T-helper 2 cell (primary cell): ENCODE measurements at places on chromosomes 12 and 14.

- DNase-seq, result no peak
Measured at GRCh38 chr12:120130011-120130410, 13.5 kb upstream of the RAB35 start.

DNA sequence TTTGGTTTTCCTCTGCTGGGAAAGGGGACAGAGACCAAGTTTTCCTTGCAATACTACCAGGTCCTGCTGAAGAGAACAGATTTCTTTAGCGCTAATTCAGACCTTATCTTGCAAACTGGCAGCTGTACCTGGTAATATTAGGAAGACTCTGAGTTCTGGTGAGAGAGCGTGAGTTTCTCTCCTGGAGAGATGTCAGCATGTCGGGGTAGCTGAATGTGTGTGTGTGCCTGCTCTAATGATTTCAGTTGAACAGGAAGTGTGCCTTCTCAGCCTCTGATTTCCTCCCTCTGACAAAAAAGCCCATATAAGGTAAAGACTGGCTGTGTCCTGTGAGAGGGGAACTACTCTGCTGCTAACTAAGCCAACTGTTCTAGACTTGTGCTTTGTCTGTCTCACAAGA, 10.3 kb upstream of the ERP27 start:
- peak; percentile 94 for DNase-seq

DNA sequence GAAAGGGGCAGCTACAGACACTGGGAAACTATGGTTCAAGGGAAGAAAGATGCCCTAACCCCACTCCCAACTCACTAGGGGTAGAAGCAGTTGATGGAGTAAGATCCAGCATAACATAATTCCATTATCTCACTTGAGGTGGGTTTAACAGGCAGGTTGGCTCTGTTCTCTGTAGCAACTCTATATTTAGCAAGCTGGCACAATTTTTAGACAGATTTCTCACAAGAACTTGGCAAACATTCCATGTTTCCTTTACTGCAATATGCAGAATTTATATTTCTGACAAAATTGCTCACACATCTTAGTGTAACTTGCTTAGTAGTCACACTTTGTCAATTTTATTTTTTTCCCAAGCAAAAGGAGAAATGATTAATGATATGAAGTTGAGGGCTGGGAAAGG, 475.4 kb downstream of the RMST start:
- no peak for DNase-seq

DNA sequence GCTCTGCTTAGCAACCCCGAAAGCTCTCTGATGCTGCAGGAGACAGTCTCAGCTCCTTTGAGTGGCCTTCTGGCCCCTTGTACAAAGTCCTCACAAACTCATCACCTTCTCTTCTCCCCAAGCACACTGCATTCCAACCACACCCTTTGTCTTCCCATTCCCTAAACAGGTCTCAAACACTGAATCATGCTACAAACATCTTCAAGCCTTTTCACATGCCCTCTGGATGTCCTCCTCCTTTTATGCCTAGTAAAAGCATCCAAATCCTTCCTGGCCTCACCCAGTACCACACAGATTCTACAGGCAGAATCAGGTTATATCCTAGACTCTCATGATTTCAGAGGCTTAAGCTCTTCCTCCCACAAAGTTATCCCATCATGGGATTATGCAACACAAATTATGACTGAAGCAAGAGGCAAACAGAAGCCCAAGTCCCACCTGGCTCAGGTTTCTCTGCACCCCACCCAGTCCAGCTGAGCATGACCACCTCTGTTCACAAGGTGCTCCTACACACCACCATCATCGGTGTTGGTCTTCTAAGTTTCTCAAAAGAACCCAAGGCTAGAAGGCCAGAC, 61.4 kb upstream of the PCED1B start:
- DNase-seq, result no peak

- no peak for DNase-seq
Measured at GRCh38 chr14:74490486-74490885, 2.6 kb downstream of the NPC2 start.

DNA sequence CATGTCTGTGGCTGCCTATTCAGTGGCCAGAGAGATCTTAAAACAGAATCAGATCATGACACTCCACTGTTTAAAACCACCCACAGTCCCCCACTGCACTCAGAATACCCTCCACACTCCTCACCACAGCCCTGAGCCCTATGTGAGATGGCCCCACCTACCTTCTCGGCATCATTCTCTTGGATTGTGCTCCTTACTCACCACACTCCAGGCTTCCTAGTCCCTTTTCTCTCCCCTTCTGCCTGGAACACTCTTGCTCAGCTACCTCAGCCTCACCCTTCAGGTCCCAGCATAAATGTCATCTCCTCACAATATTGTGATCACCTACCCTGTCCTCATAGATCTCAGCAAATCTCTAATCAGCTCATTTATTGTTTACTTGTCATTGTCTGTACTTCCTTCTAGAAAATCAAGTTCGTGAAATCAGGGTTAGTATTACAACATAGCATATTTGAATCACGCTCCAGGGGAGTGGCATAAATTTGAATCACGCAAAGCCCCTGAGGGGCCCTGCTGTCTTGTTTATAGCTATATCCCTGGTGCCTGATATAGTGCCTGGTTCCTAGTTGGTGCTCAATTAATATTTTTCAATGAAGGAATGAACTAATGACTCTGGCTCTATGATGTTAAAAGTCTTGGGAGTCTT, 42.8 kb downstream of the SLC35F4 start:
- DNase-seq, result no peak

GRCh38 chr12:80374615-80375014, 69.4 kb upstream of the PTPRQ start:
- no peak for DNase-seq

GRCh38 chr12:1531153-1531653, 63.2 kb downstream of the FBXL14 start:
- no peak for DNase-seq

DNA sequence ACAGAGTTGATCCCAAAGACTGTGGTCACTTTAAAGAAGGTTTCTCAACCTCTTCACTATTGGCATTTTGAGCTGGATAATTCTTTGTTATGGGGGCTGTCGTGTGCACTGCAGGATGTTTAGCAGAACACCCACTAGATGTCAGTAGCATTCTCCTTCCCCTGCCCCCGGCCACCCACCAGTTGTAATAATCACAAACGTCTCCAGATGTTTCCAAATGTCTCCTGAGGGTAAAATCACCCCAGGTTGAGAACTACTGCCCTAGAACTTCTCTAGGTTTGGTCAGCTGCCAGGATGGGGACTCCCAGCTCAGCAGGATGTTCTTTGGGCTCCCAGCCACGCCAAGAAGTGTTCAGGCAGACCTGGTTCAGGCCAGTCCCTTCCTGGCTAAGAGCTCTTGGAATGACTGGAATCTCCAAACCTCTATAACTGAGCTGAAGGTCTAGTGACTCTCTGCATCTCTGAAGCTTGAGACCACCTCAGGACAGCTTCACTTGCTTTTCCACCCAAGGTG, 12.5 kb upstream of the AJUBA start:
- DNase-seq, result no peak

DNA sequence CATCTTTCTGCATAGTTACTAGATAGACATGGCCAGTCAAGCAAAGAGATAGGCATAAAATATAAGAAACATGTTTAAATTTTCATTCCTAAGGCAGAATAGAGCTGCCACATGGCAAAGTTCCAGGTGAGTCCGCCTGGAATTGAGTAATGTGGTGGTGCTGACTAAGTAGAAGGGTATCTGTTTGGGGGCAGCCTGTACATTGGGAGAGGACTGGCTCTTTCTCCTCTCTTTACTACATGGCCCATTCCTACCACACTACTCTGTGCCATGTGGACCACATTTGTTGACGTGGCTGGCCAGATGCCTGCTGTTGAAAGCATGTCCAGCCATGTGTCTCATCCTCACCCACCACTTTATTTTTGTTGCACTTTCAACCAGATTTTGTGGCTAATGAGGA, 354.0 kb downstream of the ETNK1 start:
- DNase-seq, result no peak

DNA sequence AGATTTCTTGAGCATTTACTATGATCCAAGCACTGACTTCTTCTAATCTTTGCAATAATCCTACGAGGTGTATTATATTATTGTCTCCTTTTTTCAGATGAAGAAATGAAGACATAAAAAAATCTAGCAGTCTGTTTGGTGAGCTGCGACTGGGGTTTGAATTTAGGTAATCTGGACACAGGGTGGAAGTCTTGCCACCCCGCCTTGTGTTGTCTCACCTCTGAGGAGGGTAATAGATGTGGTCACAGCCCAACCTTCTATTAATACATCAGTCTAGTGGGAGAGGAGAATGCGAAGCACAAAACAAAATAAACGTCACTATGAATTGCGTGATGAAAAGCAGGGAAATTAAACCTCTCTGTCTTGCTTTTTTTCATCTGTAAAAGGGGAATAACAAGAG, 993.9 kb downstream of the VRK1 start:
- no peak for DNase-seq

- no peak for DNase-seq
Measured at GRCh38 chr14:60093080-60093479, 1.4 kb downstream of the PCNX4 start.

GRCh38 chr12:131229426-131230339, 276.0 kb downstream of the ADGRD1 start:
- no peak for DNase-seq

DNA sequence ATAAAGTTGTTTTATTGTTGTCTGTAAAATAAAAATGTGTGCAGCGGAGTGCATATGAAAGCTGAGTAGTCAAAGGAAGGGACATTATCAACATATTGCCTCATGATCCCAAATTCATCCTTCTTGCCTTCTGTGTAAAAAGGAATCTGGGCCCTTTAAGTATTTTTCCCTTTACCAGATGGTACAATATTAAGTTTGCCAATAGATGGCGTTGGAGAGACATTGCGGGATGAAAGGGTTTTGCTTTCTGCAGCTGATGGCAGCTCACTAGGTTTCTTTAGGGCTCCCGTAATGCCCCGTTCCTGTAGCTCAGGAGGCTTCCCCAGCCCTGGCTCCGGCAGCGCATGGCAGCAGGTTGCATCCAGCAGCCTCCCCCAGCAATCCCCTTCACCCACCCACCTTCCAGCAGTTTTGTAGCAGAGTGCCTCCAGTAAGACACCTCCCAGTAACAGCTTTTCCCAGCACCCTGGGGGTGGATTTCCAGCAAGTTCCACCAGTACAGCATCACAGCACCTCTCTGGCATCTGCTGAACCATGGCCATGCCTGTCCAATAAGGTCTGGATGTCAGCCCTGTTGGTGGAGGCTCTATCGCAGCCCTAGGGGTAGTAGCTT, 354.4 kb downstream of the MED13L start:
- DNase-seq, result peak; percentile 22

DNA sequence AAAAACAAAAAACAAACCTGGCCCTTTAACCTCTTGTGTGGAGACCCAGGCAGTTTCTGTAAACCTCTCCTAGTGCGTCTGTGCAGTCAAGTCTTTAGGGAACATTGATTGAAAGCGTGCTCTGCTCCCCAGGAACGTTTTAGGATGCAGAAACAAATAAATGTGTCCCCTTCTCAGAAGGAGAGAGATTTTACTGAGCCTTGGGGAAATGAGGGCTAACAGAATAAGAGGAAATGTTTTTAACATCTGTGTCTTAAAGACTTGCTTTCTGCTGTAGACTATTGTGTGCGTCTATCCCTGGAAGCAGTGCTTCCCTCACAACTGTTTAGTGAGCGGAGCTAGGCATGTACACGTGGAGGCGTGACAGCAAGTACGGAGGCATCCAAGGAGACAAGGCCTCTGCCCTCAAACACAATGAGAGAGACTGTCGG, 54.3 kb downstream of the TECPR2 start:
- DNase-seq, result no peak

DNA sequence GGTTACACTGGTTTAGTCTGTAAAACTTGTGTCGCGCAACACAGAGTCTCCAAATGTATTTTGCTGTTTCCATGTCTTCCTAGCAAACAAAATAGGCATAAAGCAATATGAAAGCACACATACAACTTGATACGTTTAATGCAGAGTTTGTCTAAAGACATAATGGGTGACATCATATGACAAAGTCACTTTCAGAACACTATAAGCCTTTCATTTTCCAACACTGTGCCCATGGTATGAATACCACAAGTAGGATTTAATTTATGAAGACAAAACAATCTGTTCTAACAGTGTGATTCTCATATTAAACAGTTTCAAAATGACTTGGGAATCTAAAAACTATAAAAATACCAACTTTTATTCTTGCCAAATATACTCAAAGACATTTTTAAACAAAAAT, 58.4 kb downstream of the PTPN21 start:
- no peak for DNase-seq

DNA sequence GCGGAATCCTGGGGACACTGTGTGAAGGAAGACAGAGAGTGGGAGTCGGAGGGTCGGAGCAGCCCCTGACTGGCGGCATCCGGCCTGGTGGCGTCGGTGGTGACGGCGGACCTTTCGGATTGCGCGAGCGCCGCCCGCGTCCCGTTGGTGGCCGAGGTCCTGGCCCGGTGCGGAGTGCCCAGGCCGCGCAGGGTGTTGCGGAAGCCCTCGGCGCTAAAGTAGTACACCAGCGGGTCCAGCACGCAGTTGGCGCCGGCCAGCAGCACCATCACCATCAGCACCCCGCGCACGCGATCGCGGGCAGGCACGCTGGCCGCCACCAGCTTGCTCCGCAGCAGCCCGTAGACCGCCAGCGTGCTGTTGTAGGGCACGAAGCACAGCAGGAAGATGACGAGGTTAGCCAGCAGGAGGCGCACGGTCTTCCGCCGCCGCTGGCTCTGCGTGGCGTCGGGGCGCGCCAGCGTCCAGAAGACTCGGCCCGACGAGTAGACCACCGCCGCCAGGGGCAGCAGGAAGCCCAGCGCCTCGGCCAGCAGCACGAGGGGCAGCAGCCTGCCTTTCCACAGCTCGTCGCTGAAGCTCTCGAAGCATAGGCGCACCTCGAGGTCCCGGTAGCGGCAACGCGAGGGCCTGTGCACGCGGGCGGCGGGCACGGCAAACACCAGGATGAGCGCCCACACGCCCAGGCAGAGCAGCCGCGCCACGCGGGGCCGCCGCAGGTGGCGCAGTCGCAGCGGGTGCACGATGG, 13.1 kb upstream of the CHD4 start:
- DNase-seq, result no peak

DNA sequence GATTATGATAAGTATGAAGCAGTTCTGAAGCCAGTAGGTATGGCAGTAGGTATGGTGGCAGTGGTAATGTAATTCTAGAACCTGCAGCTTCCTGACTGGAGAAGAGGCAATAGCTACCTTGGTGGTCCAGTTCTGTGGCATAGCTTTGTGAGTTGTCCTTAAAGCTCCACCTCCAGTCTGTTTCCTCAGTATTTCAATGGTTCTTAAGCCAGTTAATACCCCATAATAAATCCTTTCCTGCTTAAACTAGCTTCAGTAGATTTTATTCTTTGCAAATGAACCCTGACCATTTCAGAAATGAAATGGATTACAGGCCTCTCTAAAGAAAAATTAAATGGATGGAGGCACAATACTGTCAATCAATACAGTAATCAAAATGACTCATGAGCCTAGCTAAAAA, 117.8 kb upstream of the KRAS start:
- DNase-seq, result no peak

GRCh38 chr12:115749071-115749841, 528.2 kb downstream of the MED13L start:
- no peak for DNase-seq

GRCh38 chr14:93859957-93860356, 67.2 kb upstream of the FAM181A start:
- DNase-seq, result no peak

- DNase-seq, result no peak
Measured at GRCh38 chr12:109946505-109946904, 46.4 kb downstream of the TCHP start.
